ENCODE measurements at places on chromosomes 12 and 14.

- ATAC-seq = peak; percentile 38
Observed at GRCh38 chr14:21498540-21499526, 12.3 kb downstream of the METTL3 start.

GRCh38 chr12:93750056-93750455 lies 72.9 kb downstream of the CRADD start:
- ATAC-seq = no peak

GRCh38 chr12:53071591-53072551 lies 7.3 kb downstream of the SPRYD3 start:
- ATAC-seq = no peak

DNA sequence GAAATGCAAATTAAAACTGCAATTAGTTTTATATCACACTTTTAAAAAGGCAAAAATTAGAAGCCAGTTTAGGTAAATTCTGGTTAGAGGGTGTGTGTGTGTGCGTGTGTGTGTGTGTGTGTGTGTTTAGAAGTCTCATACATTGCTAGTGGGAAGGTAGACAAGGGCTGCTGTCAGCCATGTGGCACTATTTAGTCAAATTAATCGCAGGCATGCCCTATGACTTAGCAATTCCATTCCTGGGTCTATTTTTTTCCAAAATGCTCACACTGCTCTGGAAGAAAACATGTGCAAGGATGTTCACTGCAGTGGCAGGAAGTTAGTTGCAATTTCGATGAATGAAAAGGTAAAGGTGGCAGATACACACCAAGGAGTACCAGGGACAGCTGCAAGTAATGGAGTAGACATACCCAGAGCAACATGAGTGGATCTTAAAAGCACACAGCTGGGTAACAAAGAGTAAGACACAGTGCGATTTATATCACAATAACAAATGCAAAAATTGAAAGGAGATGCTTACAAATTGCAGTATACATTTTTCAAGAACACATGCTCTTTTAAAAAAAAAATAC lies 11.6 kb downstream of the CAPZA3 start:
- no peak for ATAC-seq

DNA sequence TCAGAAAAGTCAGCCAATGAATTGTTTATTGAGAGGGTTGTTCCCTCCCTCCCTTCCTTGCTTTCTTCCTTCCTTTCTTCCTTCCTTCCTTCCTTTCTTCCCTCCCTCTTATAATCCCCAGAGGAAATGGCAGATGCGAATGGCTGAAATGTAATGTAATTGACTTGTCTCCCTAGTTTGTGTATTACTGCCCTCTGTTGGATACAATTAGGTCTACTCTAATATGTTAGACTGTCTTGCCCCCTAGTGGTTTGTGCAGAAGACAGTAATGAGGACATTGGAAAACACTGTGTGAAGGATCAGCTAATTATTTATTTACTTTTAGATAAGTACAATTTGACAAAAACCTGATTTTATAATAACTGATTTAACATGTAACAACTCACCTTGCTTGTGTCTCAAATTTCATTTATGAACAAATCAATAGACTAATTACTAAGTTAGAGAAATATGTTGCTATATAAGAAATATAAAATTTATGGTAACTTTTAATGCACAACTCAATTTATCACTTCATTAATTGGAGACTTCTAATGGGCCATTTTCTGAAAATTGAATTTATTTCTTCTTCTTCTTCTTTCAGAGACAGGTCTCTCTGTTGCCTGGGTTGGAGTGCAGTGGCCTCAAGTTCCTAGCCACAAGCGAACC lies 229.8 kb upstream of the LRIG3 start:
- ATAC-seq = peak; percentile 94

DNA sequence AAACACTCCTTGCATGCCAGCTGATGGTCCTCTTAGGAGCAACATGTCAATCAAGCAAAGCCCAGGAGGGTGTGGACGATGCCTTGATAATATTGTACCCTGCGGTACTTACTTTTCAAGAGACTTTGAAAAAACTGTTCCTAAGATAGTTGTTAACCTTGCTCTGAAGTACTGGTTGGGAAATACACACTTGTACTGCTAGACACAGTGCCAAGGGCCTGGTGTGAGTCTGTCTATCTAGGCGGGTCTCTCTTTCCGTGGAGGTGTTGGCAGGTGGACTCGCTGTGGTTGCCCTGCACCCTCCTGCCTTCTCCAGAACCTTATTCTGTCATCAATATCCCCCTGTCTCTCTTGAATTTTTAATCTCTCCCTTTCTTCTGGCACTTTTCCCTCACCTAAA lies 189.4 kb downstream of the NRXN3 start:
- ATAC-seq = no peak

- no peak for ATAC-seq
Observed at GRCh38 chr14:45252366-45253069, 484 bp downstream of the MIS18BP1 start.

GRCh38 chr14:81990312-81990761 lies 456.7 kb upstream of the SEL1L start:
- ATAC-seq = peak; percentile 64

GRCh38 chr14:102928412-102929240 lies 6.2 kb downstream of the AMN start:
- ATAC-seq = peak; percentile 80

DNA sequence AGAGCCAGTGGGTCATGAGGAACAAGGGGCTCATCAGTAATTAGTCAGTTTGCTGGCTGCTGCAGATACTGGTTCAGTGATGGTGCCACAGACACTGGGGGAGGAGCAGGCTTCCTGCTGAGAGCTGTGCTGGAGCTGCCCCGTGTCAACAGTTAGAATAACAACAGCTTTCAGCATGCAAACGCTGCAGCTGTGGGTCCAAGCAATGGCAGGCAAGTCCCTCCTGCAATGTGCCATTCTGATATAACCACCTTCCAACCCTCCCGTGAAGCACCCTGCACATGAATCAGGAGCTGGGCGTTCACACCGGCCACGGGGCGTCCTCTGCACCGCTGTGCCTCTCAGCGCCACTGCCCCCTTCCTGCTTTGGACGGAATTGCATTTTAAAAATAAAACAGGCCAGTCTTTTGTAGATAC lies 258.4 kb upstream of the SFSWAP start:
- peak; percentile 81 for ATAC-seq

- peak; percentile 26 for ATAC-seq
Observed at GRCh38 chr14:30573226-30573814, 14.4 kb downstream of the G2E3 start.

GRCh38 chr14:87260460-87260859 lies 732.5 kb downstream of the GALC start:
- ATAC-seq = no peak

GRCh38 chr12:51675071-51675803 lies 84.2 kb downstream of the SCN8A start:
- no peak for ATAC-seq

GRCh38 chr14:95198320-95198719 lies 41.0 kb upstream of the DICER1 start:
- no peak for ATAC-seq

- ATAC-seq = no peak
Observed at GRCh38 chr12:11780521-11781101, 131.1 kb downstream of the ETV6 start.

DNA sequence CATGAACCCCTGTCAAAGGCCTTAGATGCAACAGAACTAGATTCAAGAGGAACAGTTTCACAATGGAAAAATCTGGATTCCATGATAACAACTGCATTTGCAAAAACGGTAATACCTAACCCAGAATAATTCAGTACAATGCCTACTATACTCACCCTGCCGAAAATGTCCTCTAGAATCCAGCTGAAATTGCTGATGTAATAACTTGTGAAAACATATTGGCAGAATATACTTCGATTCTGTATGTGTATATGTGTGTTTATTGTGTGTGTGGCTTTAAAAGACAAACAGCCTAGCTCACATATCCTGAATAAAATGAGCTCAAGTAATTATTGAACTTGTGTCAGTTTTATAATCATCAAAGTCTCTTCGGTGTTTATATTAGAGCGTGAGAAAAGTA lies 46.0 kb downstream of the PHLDA1 start:
- no peak for ATAC-seq

DNA sequence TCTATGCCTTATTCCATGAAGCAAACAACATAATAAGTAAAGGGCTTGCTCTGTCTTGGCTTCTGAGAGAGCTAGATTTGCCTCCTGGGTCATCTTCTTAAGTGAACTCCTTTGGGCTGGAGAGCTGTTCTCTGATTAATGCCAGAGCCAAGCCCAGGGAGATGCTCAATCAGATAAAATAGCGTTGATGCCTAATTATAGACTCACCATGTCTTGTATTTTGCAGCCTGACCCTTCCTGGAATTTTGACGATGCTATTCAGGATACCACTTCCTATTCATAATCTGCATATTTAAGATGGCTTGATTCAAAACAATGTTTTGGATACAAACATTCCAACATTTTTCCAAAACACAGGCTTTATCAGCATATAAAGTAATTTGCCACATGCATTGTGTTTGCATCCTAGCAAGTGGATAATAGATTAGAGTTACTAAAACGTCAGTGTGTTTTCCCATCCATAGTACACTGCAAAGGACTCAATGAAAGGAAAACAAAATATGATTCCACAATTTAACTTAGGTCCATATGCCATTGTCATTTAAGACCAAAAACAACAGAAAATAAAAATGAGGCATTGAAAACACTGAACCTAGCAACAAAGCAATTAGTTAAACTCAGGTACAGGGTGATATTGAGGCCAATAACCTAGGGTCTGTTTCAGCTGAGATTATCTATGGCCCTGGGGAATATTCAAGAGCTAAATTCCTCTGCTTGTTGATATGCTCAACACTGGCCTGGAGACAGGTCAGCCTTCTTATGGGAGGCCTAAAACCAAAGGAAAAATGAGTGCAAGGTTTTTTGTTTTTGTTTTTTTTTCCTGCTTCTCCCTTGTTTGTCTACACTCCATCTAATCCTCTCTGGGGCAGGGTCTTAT lies 184.2 kb upstream of the FOXN3 start:
- ATAC-seq = no peak

GRCh38 chr14:66405158-66405557 lies 81.0 kb upstream of the CCDC196 start:
- ATAC-seq = no peak

DNA sequence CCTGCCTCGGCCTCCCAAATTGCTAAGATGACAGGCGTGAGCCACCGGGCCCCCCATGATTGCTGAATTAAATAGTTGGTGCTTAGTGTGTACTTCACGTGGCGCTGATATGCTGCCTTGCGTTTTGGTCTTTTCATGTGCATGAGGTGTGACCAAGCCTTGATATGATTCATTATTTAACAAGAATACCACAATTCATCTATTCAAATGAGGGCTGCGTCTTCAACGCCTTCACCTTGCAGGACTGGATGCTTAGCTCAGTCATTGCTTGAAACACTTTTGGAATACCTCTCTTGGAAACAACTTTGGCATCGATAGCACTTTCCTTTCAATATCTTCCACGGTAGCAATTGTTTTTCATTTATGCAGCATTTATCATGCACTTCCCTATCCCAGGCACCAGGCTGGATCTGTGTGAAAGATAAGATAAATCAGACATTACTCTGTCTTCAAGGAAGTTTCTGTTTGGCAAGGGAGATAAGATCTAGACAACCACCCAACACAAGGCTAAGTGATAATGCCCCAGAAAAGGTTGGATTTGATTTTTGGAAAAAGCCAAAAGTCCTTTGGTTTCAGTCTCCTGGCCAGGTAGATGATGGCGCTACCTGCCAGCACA lies 1.3 kb upstream of the TEAD4 start:
- peak; percentile 69 for ATAC-seq

- no peak for ATAC-seq
Observed at GRCh38 chr12:12272869-12273268, 6.0 kb upstream of the LRP6 start.

GRCh38 chr14:33932576-33933345 lies 18.1 kb downstream of the EGLN3 start:
- ATAC-seq = no peak

- no peak for ATAC-seq
Observed at GRCh38 chr14:97539884-97540283, 742.7 kb downstream of the VRK1 start.

DNA sequence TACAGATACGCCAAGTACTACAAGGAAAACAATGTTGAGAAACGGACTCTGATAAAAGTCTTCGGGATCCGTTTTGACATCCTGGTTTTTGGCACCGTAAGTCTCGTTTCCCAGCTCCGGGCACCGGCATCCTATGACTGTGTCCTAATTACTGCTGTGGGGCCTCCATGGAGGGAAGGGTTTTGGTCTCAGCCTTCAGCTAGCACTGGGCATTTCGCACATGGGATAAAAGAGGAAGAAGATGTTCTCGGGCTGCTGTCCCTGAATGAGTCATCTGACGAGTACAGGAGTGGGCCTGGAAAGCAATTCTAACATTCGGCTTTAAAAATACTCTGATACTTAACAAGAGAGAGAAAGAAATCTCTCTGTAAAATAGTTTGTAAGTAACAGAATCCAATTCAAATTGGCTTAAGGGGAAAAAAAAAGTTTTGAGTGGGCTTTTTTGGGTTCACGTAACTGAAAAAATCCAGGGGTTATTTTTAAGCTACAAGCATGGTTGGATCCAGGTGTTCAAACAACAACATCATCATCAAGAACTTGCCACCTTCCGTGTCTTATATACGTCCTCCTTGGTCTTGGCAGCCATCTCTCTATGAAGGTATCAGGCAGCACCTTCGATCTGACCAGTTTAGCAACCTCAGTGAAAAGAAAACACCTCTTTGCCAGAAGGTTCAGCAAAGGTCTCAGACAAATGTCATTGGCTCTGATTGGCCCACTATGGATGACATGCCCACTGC lies 34.4 kb upstream of the P2RX4 start:
- no peak for ATAC-seq

DNA sequence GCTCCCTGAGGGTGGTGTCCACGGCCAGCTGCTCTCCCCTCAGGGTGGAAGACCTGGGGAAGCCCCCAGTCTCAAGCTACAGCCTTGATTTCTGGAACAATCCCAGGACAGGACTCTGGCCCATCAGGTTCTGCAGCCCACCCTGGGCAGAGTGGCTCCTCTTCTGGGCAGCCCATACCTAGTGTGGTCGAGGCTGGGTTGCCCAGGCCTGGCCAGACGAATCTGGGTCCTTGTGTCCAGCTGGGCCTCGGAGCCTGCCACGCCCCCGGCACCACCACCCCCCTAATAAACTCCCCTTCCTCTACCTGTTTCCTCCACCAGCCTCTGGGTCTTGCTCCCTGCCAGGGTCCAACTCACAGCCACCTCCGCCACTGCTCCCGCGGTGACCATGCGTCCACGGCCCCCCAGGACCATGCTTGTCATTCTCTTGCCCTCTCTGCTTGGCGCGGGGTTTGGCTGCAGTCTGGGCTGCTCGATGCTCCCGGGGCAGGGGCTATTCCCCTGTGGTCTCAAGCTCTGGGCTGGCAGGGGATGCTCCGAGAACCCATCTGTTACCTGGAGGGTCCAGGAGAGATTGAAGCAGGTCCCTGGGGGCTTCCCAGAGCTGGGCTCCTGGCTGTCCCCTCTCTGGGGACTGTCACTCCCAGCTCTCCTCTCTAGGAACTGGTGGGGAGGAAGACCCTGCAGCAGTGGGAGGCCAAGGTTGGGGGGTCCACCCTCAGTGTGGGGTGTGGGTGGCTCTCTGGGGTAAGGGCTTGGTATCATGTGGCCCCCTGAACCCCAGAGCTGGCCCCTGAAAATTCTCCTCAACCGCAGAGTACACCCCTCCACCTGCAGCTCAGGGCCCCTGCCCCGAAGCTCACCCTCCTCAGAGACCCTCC lies 8.7 kb upstream of the GPR132 start:
- ATAC-seq = no peak

All from esophagus mucosa (tissue), 1 donor.